ENCODE measurements at places on chromosomes 12 and 14.

DNA sequence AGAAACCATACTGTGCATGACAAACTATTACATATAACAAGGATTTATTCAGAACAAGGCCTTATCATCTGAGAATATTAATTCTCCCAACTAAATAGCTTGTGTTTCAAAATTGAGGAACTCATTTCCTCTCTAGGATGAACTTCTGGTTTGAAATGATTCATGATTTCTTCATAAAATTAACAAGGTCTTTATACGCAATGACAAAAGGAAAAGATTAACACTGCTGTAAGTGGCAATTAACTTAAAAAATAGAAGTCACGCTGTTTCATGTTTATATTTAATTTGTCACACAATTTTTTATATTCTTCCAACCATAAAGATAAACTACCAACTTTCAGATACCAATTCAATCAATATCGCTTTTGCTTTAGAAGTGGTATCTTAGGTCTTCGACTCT is 80.8 kb downstream of the GRIP1 start:
- DNase-seq, result no peak

GRCh38 chr12:121472150-121472905 is 72.4 kb downstream of the RNF34 start:
- DNase-seq, result no peak

GRCh38 chr14:30471980-30472379 is 87.0 kb upstream of the G2E3 start:
- DNase-seq, result no peak

DNA sequence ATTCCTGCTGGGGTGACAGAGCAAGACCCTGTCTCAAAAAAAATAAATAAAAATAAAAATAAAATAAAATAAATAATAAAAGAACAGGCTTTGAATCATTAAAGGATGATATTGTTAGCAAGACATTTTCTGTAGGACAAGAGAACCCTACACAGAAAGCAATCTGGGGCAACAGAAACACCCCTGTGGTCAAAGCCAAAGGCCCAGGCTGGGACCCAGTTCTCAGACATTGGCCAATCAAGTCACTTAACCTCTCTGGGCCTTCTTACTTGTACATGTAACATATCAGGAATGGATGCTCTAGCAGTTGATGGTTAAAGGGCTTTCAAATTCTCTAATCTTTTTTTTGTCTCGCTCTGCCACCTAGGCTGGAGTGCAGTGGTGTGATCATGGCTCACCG is 35.5 kb upstream of the TESC start:
- DNase-seq, result no peak

- DNase-seq, result no peak
Measured at GRCh38 chr14:65906344-65906743, 493.8 kb downstream of the FUT8 start.

- no peak for DNase-seq
Measured at GRCh38 chr14:63996625-63997220, 143.9 kb downstream of the SYNE2 start.

DNA sequence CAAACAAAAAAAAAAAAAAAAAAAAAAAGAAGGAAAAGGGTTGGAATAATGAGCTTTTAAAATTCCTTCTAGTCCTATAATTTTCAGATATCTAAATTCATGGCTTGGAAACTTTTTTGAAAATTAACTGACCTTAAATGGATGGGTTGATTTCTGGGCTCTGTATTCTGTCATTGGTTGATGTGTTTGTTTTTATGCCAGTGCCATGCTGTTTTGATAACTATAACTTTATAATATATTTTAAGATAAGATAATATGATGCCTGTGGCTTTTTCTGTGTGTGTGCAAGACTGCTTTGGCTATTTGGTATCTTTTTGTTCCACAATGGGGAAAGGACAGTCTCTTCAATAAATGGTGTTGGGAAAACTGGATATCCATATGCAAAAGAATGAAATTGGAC is 7.3 kb downstream of the OR10G3 start:
- no peak for DNase-seq

GRCh38 chr14:65101631-65102440 is 481 bp downstream of the MAX start:
- no peak for DNase-seq

DNA sequence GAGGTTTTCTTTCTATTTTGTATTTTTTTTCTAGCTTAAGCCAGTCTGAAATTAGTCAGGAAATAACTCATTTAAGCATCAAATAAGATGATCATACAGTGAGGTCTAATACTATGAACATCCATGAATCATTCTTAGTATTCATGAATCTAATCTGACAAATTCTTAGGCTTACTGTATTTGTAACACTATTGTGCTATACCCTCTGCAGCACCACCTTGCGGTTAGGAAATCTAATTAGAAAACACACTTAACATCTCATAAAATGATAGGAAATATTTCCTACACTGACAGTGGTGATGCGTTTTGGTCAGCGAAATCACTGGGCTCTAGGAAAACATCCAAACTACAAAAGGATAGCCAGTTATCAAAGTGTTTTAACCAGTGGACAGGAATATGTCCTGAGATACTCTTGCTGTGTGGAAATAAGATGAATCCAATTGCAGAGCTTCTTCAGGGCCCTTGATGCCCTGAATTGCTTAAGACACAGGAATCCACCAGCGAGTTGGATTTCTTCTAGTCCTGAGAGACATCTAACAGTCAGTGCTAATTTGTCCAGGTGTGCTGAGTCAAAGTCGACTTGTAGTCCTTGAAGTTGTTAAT is 109.3 kb upstream of the MYF6 start:
- no peak for DNase-seq

- no peak for DNase-seq
Measured at GRCh38 chr12:52209321-52209720, 17.5 kb upstream of the KRT80 start.

GRCh38 chr14:28603606-28604005 is 163.0 kb upstream of the FOXG1 start:
- no peak for DNase-seq

DNA sequence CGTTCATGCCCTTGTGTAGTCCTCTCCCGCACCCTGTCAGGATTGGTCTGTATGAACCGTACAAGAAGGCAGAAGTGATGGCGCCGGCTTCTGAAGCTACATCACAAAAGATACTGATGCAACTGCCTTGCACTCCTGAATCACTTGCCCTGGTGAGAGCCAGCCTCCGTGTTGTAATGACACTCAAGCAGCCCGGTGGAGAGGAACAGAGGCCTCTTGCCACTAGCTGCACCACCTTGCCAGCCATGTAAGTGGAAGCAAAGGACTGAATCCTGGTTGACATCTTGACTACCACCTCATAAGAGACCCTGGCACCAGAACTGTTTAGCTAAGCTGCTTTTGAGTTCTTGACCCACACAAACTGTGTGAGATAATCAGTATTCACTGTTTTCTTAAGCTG is 266.0 kb downstream of the ERC1 start:
- no peak for DNase-seq

GRCh38 chr12:7188562-7189397 is 706 bp upstream of the PEX5 start:
- peak; percentile 51 for DNase-seq

GRCh38 chr14:44720707-44721106 is 213.6 kb upstream of the FSCB start:
- DNase-seq, result no peak

DNA sequence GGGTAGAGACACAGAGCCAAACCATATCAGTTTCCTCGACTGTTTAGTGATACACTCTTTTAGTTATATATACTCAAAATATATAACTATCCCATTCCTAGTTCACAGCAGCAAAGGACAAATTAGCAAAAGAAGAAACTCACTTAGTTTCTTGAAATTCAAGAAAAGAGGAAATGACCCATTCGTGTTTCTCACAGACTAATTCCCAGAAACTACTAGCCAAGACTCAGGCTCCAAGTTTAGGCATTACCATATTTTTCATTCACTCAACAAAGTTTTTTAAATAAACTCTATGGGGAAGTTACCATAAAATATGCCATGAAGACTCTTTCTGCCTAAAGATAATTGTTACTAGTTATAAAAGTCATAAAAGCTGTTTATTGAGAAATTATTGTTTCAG is 152.3 kb upstream of the DAAM1 start:
- DNase-seq, result no peak

DNA sequence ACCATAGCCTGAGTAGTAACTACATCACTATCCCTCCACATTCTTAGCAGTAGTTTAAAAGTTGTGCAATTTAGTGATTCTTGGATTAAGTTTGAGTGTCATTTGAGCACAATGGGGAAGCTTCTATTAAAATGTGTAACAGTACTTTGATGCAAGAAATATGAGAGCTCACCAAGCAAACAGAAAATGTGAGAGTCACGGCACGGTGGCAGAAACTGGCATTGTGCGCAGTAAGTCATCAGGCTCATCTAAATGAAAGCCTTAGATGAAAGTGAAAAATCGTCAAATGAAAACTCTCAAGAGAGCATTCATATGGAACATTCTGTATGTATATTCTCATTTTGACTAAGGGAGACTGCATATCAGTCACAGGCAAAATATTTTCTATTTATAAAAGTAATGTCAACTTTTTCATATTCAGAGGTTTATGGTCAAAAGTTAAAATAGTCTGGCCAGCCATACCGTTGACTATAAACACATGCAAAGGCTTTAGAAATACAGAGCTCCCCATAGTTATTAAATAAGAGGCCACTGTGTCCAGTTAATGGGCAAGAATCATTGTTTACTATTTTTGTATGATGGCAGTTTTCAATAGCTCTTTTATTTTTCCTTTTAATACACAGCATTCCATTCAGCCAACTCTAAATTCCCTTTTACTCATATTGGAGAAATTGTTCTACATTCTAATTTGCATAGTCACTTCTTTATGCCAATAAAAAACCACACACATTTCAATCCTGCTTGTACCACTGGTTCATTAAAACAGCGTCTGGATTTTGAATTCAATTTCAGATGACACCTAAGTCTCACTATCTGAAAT is 167.9 kb downstream of the PRKD1 start:
- DNase-seq, result no peak
